ENCODE measurements at places on chromosomes 1 and 21. TPM values are rescaled to one million over a fixed set of nuclear protein-coding genes. Genes with fewer than 3 reads are reported as not detected.

RAB42 gene
- 1.9 TPM for total RNA-seq

LEFTY2 gene
- total RNA-seq: not detected

DNA sequence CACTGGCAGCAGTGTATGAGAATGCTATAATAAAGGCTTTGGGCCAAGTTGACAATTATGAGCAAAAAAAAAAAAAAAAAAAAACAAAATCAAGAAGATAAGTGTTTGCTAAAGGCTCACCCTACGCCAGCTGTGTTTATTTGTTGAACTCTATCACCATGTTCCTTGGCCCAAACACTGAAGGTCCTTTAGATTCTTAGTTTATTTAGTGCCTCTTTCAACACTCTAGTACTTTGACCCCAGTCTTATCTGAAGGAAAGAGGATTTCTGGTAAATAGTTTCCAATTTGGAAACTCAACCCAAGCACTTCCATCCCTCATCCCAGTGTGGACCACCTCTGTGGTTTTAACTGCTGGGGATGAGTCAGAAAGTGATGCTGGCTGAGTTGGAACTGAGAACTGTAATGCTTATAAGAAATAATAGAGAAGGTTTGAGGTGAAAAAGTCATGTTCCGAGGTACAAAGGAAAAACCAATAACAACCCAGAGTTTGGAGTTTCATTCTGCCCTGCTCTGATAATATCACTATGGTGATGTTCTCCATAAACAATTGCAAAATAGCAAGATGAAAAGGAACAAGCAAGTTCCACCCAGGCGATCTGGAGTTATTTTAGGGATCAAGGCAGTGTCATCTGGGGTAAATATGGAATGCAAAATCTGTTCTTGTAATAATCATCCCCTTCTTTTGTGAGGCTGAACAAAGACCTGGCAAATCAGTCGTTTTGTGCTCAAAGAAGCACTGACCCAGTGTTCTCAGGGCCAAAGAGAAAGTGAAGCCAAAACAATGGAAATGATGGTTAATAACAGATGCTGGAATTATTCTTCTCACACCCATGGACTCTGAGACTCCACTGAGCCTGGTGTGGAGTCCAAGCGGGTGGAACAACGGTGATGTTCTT lies 19.7 kb upstream of the CAPZB start:
- DNase-seq: peak; percentile 94

- DNase-seq: no peak
Observed at GRCh38 chr1:7219031-7219430, 433.8 kb downstream of the CAMTA1 start.

STUM gene
- total RNA-seq: not detected

ZYG11A gene
- 0.78 TPM for total RNA-seq

DNA sequence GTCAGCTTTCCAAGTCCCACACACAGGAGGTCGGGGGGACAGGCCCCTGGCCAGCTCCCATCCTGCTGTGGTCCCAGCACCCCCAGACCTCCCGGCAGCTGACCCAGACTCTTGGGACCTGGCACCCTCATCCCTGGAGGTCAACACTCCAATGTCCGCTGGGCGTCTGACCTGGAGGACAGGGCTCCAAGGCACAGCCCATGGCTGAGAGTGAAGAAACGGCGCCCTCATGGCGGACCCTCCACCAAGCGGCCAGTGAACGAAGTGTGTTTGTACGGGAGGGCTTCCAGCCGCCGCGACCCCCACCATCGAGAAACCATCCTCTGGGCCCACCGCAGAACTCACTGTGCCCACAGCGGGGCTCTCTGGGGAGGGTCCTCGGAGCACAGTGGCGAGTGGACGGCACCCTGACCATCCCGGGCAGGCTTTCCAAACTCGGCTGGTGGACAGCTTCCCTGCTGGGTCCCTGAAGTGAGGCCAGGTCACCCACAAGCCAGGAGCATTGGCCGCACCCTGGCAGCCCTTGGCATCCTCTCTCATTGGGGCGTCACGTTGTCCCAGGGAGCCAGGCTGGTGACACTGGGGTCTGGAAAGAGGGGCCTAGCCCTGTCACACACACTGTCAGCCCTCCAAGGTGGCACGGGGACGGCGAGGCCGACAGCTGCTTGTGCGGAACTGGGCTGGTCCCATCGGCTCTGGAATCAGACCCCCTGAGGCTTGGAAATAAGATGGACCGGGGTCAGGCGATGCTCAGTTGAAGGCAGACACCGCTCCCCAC lies 47.8 kb upstream of the COL6A2 start:
- DNase-seq: no peak

DNA sequence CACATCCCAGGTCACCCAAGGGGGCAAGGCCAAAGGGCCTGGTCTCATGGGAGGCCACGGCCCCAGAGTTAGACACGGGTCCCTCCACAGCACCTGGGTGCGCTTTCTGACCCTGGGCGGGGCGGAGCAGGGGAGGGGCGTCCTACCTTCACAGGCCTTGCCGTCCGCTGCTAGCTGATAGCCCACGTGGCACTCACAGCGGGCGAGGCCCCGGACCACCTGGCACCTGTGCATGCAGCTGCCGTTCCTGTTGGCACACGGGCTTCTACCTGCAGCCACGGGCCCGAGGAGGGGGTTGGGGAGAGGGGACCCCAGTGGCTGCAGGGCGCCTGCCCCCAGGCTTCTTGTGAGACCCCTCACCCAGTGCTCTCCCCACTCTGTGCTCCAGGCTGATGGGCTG lies 59.9 kb downstream of the ARHGEF16 start:
- DNase-seq: no peak

DNA sequence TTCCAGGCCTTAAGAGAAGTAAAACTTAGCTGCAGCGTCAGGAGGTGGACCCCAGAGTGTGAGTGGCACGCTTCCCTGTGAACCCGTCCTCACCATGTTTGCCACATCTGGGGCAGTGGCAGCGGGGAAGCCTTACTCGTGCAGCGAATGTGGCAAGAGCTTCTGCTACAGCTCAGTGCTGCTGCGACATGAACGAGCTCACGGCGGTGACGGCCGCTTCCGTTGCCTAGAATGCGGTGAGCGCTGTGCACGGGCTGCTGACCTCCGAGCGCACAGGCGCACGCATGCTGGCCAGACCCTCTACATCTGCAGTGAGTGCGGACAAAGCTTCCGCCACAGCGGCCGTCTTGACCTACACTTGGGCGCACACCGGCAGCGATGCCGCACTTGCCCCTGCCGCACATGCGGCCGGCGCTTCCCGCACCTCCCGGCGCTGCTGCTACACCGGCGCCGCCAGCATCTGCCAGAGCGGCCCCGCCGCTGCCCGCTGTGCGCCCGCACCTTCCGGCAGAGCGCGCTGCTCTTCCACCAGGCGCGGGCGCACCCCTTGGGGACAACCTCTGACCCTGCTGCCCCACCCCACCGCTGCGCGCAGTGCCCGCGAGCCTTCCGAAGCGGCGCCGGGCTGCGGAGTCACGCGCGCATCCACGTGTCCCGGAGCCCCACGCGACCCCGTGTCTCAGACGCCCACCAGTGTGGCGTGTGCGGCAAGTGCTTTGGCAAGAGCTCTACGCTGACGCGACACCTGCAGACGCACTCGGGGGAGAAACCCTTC lies 9.3 kb downstream of the ZNF672 start:
- no peak for DNase-seq

DNA sequence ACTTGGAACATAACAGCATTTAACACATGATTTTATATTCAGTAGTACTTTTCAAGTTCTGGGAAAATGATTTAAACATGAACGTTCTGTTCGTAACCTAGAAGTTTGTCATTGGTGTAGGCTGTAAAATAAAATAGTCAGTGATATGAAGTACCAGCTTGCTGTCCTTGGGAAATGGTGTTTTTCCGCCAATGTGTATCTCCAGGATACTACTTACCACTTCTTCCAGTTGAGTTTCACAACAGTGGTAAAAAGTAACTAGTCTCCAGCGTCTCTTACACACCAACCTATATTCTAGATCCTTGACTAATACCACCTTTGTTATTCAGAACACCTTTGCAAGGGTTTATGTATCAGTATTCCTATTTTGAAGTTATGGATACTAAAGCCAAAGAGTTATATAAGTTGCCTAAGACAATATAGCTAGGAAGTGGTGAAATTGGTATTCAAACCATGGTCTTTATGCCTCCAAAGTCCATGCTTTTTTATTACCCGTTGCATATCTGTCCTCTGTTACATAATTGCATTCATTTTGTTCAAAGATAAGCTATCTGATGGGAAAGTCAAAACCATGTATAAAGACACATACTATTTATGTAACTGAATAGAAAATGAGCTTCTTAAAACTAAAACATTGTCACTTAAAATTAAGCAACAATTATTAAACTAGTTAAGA lies 43.1 kb downstream of the HOOK1 start:
- no peak for DNase-seq

TFF1 gene
- not detected for total RNA-seq

GRCh38 chr1:51415963-51416362 lies 85.6 kb upstream of the TTC39A start:
- no peak for DNase-seq

- no peak for DNase-seq
Observed at GRCh38 chr1:25692560-25692959, 76.0 kb downstream of the MAN1C1 start.

RPL5 gene
- total RNA-seq: 1,182 TPM

GRCh38 chr1:68409426-68409825 lies 40.3 kb downstream of the RPE65 start:
- DNase-seq: peak; percentile 44

DNA sequence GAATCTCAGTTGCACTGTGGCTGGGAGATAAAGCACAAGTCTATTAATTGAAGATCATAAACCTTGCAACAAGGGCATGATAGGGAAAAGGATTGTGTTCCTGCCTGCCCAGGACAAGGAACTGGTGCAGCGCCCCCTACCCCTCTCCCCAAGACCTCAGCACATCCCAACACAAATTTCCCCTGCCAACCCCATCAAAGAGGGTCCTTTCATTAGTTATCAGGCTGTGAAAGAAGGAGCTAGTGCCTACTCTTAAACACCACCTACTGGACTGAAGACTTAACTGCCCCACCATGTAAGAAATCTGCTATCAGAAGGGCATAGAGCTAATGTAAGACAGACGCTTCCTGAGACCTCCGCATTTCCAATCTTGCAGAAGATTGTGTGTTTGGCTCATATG lies 372.6 kb downstream of the AGBL4 start:
- no peak for DNase-seq

Measured in RPMI7951 (cell line).